ENCODE measurements at places on chromosomes 11 and 22.
A peak's percentile ranks its signal among the peaks of the same experiment; 100 is the strongest.

GRCh38 chr11:70535191-70535971 is 137.1 kb downstream of the CTTN start:
- no peak for DNase-seq

- no peak for DNase-seq
Measured at GRCh38 chr11:91239359-91239758, 985.3 kb upstream of the FAT3 start.

DNA sequence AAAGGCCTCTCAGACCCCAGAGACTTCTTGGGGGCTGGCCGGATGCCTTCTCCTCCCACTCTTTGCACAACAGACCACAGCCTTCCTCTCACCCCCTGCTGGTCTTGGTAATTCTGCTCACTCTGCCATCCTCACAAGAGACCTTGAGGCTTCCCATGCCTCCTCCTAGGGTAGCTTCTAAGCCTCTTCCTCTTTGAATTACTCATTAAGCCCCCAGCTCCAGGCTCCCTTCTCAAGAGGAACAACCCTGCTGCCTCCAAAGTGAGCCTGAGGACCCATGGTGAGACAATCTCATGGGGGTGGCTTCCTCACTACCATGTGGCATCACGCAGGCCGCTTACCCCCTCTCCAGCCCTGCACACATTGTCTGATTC is 184.6 kb upstream of the SYT13 start:
- no peak for DNase-seq

DNA sequence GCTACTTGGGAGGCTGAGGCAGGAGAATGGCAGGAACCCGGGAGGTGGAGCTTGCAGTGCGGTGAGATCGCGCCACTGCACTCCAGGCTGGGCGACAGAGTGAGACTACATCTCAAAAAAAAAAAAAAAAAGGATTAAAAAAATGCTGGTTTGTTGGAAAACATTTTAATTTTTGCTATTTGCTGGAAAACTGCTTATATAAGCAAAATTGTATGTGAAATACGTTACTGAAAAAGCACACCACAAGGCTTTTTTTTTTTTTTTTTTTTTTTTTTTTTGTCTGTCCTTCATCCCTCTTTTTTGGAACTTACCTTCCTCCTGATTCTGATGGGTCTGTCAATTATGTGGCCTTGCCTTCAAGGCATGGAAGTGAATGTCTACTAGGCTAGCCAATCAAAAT is 40.8 kb downstream of the DCDC1 start:
- no peak for DNase-seq

DNA sequence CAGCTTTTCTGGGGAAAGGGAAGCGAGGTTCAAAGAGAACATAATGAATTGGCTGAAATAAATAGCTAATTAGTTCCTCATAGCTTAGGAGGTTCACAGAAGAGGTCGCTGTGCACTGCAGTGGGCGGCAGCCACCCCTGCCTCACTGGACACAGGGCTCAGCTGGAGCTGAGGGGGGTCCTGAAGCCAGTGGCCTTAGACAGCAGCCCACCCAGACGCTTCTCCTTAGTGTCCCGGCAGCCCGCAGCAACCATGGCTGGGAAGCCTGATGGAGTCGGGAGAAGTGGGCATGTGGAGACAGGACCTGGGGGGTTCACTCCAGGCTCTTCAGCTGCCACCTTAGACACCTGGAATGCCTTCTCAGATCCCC is 75.4 kb downstream of the TRIM29 start:
- no peak for DNase-seq

DNA sequence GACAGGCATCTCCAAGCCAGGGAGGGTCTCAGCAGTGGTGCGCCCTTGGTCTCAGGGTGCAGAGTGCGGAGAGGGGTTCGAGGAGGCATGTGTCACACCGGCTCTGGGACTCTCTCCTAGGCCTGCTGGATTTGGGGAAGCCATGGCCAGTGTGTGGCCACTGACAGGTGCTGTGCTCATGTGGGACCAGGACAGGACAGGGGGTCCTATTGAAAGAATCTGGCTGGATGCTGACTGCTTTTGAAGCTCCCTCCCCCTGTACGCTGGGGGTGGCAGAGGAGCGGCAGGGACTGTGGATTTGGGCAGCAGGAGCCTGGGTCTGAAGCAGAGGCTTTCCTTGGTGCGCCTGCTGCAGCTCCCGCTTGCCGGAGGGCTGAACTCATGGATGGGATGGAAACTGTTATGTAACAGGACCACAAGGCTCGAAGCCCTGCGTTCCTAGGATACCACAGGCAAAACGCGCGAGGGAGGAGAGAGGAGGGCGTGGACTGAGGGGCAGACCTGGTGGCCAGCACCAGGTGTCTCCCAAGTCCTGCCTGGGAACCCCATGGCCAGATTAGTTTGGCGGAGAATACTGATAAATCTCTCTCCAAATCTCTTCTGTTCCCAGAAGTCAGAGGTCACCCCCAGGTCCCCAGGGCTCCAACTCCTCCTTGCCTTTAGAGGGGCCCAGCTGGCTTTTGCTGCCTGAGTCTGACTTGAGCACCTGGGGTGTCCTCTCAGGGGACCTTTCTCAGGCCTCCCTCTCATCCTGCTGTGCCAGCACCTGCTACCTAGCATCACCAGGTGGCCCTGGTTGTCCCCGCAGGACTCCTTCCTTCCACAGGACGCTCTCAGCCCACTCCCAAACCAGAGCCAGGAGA is 13.8 kb upstream of the TEF start:
- DNase-seq: peak; percentile 73

DNA sequence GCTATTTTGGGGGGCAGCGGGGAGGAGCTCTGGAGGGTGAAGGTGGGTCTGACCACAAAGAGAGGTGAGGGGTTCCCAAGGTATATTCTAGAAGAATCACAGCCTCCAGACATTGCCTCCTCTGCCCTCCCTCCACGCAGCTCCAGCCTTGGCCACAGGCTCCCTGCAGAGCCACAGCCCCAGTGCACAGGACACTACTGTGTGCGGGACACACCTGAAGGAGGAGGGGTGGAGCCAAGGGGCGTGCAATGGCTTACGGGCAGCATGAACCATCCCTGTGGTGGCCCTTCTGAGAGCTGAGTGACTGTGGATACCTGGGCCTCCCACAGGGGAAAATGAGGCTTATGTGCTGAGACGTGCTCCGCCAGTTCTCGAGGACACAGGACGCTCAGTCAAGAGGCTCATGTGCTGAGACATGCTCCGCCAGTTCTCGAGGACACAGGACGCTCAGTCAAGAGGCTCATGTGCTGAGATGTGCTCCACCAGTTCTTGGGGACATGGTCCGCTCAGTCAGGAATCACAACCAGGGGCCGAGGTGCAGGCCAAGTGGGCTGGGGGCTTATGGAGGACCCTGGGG is 417.3 kb downstream of the SHANK2 start:
- DNase-seq: no peak

DNA sequence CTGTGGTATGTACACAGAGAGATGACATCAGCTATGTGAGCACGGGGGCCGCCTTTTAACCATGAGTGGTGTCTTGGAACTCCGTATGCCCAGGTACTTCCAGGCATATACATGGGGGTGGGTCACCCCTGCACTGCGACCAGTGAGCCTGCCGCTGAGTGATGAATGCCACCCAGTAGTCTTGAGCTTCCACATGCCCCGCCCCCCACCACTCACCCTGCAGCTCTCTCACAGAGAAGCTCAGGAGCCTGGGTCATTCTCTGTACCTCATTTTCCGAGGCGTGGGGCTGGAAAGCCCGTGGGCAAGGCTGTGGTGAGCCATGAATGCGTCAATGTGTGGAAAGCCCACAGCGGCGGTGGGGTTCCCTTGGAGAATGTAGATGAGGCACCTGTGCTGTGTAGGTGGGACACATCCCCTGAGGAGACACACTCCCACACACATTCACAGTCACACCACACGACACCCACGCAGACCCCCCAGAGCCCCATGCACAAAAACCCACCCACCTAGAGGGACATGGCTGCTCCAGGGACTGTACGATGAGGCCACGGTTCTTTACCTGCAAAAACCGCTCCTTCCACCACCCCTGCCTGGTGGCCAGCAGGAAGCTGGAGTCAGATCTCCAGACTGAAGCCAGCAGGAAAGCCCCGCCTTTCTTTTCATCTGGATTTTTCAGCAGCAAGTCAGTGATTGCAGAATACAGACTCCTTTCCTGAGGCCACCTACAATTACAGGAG is 67.6 kb downstream of the PIWIL3 start:
- no peak for DNase-seq

Data from midbrain (tissue), 1 donor.